ENCODE measurements at places on chromosomes 3 and 15. TPM values are rescaled to one million over a fixed set of nuclear protein-coding genes. Genes with fewer than 3 reads are reported as not detected.

DNA sequence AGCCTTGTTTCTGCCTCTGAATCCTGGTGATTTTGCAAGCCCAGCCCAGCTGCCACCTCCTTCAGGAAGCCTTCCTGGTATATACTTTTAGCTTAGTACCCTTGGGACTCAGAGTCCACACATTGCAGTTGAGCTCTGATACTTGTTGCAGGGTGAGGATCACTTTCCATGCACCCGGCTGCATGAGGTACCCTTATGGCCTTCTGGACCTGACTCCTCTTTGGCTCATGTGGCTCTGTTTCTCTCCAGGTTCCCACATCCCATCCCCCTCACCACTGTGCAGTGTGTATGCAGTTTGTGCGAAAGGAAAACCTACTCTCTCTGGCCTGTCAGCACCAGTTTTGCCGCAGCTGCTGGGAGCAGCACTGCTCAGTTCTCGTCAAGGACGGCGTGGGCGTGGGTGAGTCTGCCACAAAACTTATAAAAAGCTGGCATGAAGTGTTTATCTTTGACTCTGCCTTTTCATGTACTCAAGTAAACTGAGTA lies 23.1 kb upstream of the P4HTM start:
- no peak for DNase-seq

DNA sequence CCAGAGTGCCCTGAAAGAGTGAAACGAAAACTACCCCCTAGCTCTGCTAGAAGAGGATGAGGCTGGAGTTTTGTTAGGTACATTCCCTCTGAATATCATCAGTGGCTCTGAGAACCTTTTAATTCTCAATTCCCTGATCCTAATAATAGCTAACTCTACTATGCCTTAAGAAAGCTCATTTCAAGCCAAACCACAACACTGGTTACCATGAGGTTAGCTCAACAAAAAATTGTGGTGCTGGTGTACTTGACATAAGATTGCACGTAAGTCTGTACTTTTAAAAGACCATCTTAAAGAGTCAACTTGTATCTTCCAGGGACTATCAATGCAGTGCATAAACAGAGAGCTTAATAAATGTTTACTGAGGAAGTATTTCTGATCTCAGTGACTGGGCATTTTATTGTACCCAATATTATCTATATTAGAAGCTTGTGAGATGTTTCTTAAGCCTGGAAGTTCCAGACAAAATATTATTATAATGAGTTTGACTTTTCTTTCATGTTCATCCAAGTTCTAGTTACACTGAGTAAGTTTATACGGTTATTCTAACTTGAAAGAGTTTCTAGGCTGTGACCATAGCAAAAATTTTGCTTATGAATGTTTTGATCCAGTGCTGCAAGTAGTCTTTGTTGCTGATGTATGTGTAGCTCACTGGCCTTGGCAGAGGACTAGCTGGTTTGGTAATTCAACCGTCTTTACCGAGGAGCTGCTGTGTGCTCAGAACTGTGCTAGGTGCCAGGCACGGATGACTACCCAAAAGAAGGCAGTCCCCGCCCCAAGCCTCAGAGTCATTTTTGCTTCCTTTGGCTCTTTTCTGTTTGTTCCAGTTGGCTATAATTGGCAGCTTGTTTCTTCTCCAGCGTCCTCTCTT lies 334.4 kb upstream of the TRIM42 start:
- DNase-seq, result no peak

DNA sequence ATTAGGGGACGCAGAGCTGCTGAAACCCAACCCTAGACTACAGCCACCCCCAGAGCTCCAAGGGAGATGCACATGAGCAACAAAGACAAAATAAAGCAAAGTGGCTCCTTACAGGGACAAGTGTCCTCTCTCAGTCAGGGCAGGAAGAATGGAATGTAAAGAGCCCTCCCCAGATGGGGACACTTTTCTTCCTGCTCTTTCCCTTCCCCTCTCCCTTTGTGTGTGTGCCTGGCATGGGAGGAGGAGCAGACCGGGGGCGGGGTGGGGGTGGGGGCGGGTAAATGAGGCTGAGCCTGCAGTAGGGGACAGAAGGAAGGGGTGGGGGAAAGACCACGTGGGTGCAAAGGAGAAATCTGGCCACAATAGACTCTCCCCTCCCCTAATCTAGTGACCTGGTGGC lies 37.4 kb downstream of the ACAA1 start:
- no peak for DNase-seq

GRCh38 chr3:9727041-9727595 lies 4.4 kb upstream of the BRPF1 start:
- no peak for DNase-seq

GRCh38 chr3:124221422-124221821 lies 229.5 kb upstream of the ROPN1 start:
- DNase-seq, result no peak

GRCh38 chr15:64216730-64217428 lies 54.1 kb upstream of the PPIB start:
- no peak for DNase-seq

GRCh38 chr3:160331127-160331937 lies 67.7 kb downstream of the IFT80 start:
- peak; percentile 15 for DNase-seq

DNA sequence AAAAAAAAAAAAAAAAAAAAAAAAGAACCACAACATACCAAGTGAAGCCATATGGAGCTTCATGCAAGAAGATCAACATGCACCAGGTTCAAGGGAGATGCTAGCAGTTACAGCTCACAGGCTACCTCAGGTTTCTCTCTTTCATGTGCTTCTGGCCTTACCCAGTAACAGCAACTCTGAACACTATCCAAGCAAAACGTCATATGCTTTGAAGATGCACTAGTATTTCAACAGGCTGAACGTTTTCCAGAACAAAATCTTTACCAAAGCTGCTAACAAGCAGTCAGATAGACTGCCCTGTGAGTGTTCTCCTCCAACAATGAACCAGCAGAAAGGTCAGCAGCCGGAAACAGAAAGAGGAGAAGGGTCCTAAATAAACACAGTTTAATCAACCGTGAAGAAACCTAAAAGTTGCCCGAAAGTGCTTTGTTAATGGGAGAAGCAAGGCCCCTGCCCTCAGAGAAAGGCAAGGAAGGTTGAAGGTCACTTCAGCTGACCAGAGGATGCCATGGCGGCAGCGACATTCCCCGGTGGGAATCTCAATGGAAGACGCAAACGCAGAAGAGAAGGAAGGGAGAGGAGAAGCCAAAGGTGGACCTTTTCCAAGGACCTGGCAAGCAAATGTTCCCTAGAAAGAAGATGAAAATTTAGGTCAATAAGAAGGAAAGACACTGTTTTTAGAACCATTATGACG lies 80.1 kb downstream of the CCNL1 start:
- DNase-seq, result no peak

- no peak for DNase-seq
These were observed 6.2 kb upstream of the SSUH2 start for GRCh38 chr3:8650583-8651416.

GRCh38 chr3:172520301-172520831 lies 2.9 kb downstream of the TNFSF10 start:
- peak; percentile 78 for DNase-seq

- DNase-seq, result no peak
These were observed at the start of gene ZIC1 for GRCh38 chr3:147409143-147410115. Gene ZIC1 (plus strand): TSS chr3:147409365. CDS start chr3:147410113, 748 bp downstream.

- no peak for DNase-seq
These were observed 18.9 kb downstream of the CMTM6 start for GRCh38 chr3:32483772-32484171.

DNA sequence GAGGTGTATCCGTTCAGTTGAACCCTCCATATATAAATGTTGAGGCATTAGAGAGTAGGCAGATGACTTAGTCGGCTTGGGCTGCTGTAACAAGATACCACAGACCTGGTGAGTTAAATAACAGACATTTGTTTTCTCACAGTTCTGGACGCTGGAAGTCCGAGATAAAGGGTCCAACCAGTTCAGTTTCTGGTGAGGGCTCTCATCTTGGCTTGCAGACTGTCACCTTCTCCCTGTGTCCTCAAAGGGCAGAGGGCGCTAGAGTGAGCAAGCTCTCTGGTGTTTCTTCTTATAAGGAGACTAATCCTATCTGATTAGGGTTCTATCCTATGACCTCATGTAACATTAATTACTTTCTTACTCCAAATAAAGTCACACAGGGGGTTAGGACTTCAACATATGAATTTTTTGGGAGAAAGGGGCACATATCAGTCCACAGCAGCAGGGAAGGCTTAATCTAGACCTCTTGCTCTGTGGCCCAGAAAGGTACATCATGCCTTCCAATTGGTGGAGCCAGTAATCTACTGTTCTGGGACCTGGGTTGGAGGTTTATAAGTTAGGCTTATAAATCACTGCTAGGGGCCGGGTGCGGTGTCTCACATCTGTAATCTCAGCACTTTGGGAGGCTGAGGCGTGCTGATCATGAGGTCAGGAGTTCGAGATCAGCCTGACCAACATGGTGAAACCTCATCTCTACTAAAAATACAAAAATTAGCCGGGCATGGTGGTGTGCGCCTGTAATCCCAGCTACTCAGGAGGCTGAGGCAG lies 26.3 kb upstream of the SLC28A2 start:
- no peak for DNase-seq

DNA sequence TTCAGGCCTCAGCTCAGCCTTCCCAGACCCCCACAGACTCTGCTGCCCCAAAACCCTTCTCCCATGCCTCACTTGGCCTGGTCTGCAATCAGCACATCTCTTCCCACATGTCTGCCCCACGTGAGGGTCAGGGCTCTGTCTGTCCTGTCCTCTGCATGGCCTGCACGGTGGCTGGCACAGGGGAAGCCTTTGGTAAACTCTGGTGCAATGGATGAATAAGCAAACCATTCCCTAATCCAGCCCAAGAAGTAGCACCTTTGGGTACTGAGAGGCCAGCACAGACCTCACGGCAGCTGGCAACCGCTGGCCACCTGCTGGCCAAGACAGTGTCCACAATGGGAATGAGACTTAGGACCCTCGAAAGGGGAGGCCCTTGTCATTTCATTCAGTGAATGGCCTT lies 27.7 kb downstream of the ABTB1 start:
- no peak for DNase-seq

DNA sequence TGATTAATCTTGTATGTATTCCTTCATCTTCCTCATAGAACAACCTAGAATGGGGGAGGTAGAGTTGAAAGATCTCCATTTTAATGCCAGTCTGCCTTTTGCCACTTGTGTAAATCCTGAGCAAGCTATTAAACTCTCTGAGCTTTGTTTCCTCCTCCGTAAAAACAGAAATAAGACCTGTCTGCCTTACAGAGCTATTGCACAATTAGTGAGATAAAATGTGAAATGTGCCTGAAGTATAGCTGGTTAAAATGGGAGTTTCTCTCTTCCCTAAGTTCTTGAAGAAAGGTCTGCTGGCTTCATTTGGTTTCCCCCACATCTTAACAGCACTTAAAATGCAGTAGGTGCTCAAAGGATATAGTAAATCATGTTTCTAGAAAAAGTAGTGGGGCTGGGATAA lies 19.0 kb downstream of the ALDH1A2 start:
- no peak for DNase-seq

DNA sequence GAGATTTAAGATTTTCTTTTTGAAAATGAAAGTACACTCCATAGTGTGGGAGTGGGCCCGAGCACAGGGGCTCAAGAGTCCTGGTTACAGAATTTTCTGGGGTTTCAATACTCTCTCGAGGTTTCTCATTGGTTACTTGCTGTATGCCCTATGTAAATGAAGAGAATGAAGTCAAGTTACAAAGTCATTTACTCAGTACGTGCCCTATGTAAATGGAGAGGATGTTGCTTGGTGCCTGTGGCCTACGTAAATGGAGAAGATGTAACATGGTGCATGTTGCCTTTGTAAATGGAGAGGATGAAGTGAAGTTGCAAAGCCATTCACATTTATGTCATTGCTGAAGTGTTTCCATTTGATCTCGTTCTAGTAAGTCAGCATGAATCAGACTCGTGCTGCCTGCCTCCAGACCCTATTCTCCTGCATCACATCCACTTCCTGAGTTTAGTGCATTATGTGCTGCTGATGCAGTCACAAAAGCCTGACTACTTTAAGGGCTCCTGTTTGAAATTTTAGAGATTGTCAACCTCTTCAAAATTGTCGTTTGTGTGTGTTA lies 302.0 kb downstream of the ZBBX start:
- no peak for DNase-seq

DNA sequence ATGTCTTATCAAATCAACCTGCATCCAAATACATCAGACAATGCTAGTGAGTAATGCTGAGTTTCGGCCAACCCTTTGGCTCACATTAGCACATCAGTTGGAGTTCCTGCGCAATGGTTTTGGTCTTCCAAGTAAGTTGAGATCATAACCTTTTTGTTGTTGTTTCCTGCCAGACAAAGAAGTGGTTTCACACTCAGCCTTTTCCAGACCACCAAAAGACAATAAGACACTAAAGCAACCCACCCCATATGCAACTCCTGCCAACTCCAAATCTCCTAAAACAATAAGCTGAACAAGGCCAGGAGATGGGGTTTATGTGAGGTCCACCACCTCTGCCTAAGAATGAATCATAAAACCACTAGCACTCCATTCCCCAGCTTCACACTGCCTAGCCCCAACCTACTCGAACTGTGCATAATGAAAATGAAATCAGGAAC lies 177.0 kb downstream of the ERC2 start:
- peak; percentile 24 for DNase-seq

DNA sequence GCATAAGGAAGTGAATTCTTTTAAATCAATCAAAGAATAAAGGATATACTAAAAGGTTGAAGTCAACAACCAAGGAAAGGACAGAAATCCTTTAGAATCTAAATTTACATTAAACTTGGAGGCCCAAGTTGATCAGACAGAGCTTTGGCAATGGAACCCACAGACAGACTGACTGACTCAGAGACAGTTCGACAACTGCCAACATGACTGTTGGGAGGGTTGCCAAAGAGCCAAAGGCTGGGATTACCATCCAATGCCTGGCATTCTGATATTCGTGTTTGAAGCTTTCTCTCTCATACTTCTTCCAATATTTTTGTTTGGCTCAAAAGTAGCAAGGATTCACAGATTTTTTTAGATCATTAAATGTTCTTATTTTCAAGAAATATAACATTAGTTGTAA lies 406.1 kb downstream of the PLCL2 start:
- DNase-seq, result no peak

- no peak for DNase-seq
These were observed 103.2 kb downstream of the PPP2R3A start for GRCh38 chr3:136068708-136069107.

The PCBP4 gene
- total RNA-seq, result 31.1 TPM

The IMPG2 gene
- 0.33 TPM for total RNA-seq

The CEP152 gene
- 6.7 TPM for total RNA-seq

The A4GNT gene
- not detected for total RNA-seq

The PEAK1 gene
- total RNA-seq, result 78.1 TPM

The GPR149 gene
- total RNA-seq, result not detected

The IL17RD gene
- 1.5 TPM for total RNA-seq
